ENCODE measurements at places on chromosomes 4 and X.

GRCh38 chr4:4233610-4234009, 6.9 kb upstream of the OTOP1 start:
- no peak for DNase-seq

DNA sequence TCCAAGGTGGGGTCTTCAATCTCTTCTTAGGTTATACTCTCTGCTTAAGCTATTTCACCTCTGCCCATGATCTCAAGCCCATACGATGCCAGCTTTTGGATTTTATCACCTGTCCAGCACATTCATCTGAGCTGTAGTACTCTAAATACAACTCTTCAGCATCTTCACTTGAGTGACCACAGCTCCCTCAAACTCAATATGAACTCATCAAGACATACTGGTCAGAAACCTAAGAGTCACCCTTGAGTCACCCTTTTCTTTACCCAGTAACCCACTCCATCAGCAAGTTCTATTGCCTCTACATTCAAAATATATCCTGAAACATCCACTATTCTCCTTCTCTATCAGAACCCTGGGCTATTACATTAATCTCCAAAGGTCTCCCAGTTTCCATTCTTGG, 69.4 kb downstream of the DCHS2 start:
- DNase-seq, result no peak

- DNase-seq, result no peak
Observed at GRCh38 chr4:180465364-180465763, 1777.8 kb upstream of the TENM3 start.

GRCh38 chr4:39664828-39665731, 26.4 kb upstream of the SMIM14 start:
- DNase-seq, result no peak

Measured in stimulated activated CD4-positive, alpha-beta T cell treated with anti-CD3 and anti-CD28 coated beads, TNF-alpha, amount 100 ng/mL, for 4 hours (primary cell).